NCI-H2081 treated with DMSO at 0.1 percent for 48 hours (cell line): ENCODE measurements at places on chromosomes 11 and 22.

DNA sequence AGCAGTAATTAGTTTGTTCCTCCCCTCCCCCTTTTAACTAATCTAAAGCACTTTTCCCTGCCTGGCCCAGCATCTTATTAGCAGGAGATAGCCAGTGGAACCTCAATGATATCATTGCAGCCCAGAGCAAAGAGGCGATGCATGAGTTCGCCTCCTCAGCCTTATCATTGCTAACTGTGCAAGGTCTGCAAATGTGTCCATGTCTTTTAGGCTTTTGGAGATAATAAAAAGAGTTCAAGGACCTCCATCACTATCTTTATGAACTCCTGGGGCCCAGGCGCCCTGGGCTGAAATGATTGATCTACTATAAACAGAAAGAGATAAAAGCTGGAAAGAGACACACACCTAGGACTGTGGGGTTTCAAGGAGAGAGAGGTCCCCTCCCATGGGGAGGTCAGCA is 124.2 kb upstream of the TBCEL start:
- no peak for DNase-seq

- DNase-seq: no peak
Observed at GRCh38 chr11:94835594-94835927, 67.4 kb downstream of the AMOTL1 start.

- DNase-seq: no peak
Observed at GRCh38 chr11:17521106-17521900, 22.9 kb downstream of the USH1C start.

- DNase-seq: no peak
Observed at GRCh38 chr11:132718711-132719671, 813.3 kb downstream of the OPCML start.

DNA sequence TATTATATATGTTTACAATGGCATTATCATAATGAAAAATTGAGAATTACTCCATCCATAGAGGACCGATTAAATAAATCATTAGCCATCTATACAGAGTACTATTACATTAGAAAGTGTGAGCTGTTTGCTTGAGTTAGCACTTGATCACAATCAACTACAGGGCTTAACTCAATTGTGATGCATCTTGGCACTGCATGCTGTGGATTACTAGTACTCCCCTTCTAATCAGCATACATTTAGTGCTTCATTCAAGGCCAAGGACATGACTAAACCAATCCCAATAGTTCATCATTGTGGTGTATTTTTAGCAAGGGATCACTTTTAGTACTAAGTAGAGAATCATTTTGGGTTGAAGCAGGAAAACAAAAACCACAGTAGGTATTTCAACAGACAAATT is 23.5 kb upstream of the ARHGAP42 start:
- no peak for DNase-seq
